ENCODE measurements at places on chromosomes 5 and 9. TPM values are rescaled to one million over a fixed set of nuclear protein-coding genes. Genes with fewer than 3 reads are reported as not detected.

DNA sequence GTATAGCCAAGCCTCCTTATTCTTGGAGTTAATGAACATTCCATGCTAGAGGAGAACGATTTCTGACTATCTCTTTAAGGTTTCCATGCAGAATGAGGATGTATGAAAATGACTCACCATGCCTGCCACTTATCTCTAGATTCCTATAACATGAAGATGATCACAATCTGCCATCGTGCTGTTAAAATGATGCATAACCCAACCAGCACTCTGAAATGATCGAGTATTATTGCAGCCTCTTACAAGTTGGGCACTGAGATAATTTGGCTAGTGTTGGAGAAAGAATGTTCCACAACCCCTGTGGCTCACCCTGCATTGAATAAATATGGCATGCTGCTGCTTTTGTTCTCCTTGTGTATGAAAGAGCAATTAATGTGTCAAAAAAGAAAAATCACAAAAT lies 1143.6 kb upstream of the WWC1 start:
- no peak for DNase-seq

DNA sequence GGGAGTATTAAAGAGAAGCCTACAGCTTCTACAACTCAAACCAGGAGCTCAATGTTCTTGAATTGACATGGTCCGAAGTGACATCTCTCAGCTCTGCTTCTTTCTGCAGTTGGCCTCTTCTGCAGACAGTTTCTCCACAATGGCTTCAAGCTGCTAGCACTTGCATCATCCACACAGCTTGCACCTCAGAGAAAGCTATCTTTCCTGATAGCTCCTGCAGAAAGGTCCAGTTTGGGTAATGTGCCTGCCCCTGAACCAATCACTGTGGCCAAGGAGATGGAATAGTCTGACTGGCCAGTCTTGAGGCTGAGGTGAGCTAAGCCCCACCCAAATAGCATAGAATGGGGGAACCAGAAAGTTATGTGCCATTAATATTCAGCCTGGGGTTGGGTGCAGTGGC lies 95.8 kb upstream of the ABCA1 start:
- DNase-seq, result no peak

DNA sequence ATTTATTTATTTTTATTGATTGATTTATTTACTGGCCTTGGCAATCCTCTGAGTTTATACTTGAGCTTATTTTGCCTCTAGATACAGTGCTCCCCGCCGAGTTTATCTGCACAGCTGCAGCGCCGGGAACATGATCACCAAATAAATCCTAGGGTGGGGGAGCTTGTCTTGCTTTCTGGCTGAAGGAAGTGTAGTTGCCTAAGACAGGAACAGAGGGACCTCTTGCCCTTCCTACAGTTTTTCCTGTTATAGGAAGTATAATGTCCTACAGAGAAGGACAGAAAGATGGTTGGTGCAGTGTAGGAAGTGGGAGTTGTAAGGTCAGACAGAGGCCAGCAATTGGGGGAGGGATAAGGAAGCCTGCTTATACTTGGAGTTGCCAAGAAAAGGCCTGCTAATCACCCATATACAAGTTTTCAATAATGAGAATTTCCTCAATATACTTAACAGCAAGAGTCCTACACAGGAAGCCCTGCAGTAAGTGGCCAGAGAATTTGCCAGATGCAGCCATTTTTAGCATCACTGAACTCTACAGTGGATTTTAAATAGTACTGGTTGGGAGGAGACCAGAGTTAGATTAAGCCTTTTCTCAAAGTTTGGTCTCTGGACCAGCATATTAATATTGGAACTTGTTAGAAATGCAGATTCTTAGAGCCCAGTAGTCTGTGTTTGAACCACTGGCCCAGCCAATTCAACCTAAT lies 7.7 kb downstream of the AOPEP start:
- DNase-seq, result no peak

GRCh38 chr5:39518516-39518915 lies 93.7 kb upstream of the DAB2 start:
- DNase-seq, result no peak

GRCh38 chr9:136931611-136932130 lies 12.9 kb downstream of the FBXW5 start:
- no peak for DNase-seq

GRCh38 chr5:991472-992267 lies 16.9 kb upstream of the NKD2 start:
- no peak for DNase-seq

GRCh38 chr5:84433461-84433860 lies 48.8 kb upstream of the EDIL3 start:
- no peak for DNase-seq

- DNase-seq, result no peak
These were observed 17.0 kb upstream of the NTNG2 start for GRCh38 chr9:132144708-132145365.

- DNase-seq, result no peak
These were observed 11.8 kb downstream of the DEPDC1B start for GRCh38 chr5:60687927-60688720.

GRCh38 chr5:179558932-179559283 lies 8.6 kb downstream of the RUFY1 start:
- peak; percentile 13 for DNase-seq

GRCh38 chr9:20358207-20358606 lies 264.1 kb downstream of the MLLT3 start:
- no peak for DNase-seq

DNA sequence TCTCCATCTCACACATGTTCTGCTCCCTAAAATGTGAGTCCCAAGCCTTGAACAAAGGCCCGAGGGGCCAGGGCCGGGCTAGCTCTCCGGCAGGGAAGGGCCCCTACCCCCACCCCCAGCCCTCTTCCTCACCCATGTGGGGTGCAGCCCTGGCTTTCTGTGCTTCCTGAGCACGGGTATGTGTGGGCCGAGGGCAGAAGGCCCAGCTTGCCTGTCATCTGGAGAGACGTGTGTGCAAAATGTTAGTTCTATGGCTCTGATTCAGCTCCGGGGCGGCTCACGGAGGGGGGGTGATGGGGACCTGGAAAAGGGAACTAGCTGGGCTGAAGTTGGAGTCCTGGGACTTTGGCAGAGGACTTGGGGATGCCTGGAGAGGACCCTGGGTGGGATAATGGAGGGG lies 90.3 kb upstream of the ARAP3 start:
- no peak for DNase-seq

GRCh38 chr5:98096155-98096554 lies 677.3 kb upstream of the RGMB start:
- no peak for DNase-seq

- DNase-seq, result no peak
These were observed 132.5 kb downstream of the HSD17B3 start for GRCh38 chr9:96169484-96169883.

DNA sequence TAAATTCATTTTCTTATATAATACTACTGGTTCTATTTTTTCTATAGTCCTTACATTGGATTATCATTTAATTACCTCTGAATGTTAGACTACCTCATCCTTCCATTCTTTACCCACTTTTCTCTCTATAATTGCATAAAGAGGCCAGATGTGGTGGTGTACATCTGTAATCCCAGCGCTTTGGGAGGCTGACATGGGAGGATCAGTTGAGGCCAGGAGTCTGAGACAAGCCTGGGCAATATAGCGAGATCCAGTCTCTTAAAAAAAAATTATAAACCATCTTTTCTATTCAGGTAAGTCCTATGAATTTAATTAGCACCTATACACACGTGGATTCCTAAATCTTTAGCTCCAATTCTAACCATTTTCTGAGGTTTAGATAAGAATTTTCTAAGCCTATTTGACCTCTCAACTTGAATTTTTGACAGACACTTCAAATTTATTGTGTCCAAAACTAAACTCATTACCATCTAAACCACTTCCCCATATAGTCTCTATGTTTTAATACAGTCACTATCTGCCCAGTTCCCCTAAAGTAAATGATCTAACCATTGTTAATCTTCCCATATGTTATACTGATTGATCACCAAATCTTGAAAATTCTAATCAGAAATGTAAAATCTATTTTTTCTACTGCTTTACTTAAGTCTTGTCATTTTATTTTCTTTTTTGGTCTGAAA lies 33.0 kb upstream of the CHD1 start:
- no peak for DNase-seq

GRCh38 chr5:16616536-16617273 lies at the start of gene RETREG1:
TSS of gene RETREG1 (minus strand) at chr5:16616997. CDS start at chr5:16616971, 26 bp downstream.
- no peak for DNase-seq

- no peak for DNase-seq
These were observed 546.5 kb downstream of the PDE4D start for GRCh38 chr5:59346982-59347381.

- no peak for DNase-seq
These were observed 10.1 kb downstream of the ROR2 start for GRCh38 chr9:91939978-91940377.

The FBN2 gene
- polyA plus RNA-seq, result 41.0 TPM

The IQGAP2 gene
- 8.2 TPM for polyA plus RNA-seq

The IFNA2 gene
- polyA plus RNA-seq, result not detected

The BRD3 gene
- polyA plus RNA-seq, result 62.5 TPM

The CARD6 gene
- 1.2 TPM for polyA plus RNA-seq

The MCIDAS gene
- not detected for polyA plus RNA-seq

The OR5C1 gene
- polyA plus RNA-seq, result not detected

Data from forelimb muscle (tissue), 1 donor.